ENCODE measurements at places on chromosomes 7 and 10.

DNA sequence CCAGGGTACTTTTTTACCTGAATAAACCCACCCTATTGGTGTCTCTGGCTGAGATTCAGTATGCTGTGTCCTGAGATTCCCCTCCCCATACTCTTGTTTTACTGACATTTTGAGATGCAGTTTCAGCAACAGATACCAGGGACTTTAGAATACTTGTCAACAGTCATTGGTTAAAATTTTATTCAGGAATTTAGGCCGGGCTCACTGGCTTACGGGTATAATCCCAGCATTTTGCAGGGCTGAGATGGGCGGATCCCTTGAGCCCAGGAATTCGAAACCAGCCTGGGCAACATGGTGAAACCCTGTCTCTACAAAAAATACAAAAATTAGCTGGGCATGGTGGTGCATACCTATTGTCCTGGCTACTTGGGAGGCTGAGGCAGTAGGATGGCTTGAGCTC lies 90.0 kb upstream of the GATAD1 start:
- no peak for DNase-seq

DNA sequence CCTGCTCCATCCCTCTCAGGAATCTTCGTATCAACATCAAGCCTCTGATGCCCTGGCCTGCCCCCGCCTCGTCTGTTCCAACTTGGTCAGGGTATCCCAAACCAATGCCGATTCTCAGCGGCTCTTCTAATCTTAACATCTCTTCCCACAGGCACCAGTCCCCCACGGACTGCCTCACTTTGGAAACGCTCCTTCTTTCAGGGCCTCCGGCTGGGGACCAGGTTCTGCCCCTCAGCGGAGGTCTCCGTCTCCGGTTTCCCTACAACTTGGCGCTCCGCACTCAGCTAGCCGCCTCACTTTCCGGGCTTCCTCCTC lies 488 bp downstream of the ABCF2 start:
- DNase-seq: no peak

DNA sequence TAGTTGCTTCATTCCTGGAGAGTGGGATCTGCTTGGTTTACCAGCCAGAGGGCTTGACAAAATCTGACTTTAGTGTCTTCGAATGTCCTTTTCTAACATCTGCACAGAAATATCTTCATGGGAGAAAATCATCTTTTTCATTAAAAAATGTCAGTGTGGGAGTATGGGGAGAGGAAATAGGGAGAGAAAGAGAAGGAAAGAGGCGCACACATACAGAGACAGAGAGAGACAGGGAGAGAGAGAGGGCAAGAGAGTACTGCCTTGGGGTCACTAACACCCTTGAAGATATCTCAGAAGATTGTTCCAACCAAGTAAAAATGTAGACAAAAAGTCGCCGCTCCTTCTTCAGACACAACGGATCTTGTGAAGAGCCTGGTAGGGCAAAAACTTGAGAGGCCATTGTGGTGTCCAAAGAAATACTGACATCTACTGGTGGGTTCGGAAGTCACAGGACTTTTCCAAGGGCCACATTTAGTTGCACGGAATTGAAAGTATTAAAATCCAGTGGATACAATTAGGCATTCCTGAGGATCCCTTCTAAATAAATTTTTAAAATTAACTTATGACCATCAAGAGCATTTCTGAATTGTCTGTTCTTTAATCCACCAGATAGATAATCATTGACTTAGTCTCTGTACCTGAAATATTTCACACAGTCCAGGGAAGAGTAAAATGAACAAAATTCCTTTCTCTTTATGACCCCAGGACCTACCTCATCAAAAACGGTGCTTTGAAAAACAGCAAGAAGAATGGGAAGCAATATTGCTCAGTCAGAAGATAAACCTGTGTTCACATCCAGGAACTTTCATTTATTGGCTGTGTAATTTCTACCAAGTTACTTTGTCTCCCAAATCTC lies 29.7 kb downstream of the VIM start:
- peak; percentile 68 for DNase-seq

- no peak for DNase-seq
Measured at GRCh38 chr7:66307591-66308215, 102.6 kb downstream of the TPST1 start.

- DNase-seq: no peak
Measured at GRCh38 chr10:49243610-49244283, 55.2 kb upstream of the C10orf71 start.

- no peak for DNase-seq
Measured at GRCh38 chr10:389261-389790, 254.1 kb downstream of the ZMYND11 start.

DNA sequence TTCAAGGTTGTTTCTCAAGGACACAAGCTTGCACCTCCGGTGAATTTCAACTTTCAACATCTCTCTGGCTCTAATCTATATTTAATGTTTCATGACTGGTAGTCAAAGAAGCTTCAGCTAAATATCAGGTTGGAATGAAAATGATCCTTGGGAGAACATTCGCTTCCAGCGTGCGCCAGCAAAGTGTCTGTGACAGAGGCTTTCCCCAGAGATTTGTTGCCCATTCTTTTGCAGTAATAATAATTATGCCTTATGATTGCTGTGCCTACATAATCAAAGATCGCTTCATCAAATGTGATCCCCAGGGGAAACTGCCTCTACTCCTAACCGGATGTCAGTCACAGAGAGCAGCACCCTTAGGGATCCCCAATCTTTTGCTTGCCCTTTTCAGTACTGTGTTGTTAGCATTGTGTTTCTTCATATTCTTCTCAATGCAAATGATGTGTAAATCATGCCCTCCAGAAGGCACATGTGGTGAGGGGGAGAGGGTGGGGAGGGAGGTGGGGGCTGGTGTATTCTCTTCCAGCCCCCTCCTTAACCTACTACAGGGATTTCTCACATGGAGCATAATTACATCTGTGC lies 30.5 kb downstream of the FZD1 start:
- DNase-seq: no peak

DNA sequence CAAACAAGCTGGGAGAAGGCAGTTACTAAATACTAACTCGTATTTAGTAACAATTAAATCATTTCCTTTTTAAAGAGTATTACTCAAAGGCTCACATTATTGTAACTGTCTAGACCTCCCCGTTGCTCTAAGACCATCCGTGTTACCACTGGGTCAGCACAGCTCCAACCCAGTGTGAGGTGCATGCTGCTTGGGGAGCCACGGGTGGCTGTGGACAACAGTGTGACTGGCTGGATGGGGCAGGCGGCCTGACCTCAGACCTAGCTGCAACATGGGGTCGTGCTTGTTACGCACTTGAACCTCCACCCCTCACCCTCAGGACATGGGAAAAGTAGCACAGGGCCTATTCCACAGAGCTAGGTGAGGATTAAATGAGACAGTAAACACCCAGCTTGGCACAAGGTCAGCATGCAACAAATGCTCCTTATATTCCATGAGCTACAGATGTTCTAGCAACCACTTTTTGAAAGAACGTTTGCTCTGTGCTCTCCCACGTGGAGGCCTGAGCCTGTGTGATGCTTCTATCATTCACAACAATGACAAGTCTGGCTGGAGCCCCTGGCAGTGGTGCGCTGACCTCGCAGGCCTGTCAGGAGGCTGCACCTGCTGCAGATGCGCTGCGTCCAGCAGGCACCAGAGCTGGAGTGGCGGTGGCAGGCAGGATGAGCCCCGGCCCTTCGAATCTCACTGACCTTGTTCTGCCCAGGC lies 135.7 kb downstream of the PKD1L1 start:
- DNase-seq: no peak

DNA sequence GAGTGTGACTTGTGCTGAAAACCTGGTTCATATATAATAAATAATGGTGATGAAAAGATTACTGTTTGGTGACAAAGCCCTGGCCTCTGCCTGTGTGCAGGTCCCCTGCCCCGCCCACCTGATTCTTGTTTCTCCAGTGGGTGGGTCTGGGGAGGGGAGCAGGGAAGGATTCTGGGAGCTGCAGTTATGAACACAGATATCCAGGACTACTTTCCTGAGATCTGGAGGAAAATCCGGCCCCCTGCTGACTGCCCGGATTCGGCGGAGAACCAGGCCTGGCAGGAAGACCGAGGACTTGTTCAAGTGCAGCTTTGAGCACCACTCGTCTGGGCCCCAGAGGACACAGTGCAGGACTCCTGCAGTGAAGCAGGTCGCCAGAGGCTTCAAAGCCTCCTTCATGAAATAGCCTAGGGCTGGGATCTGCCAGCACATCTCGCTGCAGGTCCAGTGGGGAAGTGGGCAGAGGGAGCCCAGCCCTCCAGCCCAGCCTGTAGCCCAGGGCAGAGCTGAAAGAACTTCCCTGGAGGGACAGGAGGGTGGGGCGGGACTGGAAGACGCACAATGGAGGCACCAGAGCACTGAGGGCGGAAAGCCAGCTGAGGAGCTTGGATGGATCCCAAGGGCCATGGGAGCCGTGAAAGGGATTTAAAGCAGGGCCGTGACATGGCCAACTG lies 7.0 kb downstream of the ATP6V0E2 start:
- DNase-seq: peak; percentile 24

DNA sequence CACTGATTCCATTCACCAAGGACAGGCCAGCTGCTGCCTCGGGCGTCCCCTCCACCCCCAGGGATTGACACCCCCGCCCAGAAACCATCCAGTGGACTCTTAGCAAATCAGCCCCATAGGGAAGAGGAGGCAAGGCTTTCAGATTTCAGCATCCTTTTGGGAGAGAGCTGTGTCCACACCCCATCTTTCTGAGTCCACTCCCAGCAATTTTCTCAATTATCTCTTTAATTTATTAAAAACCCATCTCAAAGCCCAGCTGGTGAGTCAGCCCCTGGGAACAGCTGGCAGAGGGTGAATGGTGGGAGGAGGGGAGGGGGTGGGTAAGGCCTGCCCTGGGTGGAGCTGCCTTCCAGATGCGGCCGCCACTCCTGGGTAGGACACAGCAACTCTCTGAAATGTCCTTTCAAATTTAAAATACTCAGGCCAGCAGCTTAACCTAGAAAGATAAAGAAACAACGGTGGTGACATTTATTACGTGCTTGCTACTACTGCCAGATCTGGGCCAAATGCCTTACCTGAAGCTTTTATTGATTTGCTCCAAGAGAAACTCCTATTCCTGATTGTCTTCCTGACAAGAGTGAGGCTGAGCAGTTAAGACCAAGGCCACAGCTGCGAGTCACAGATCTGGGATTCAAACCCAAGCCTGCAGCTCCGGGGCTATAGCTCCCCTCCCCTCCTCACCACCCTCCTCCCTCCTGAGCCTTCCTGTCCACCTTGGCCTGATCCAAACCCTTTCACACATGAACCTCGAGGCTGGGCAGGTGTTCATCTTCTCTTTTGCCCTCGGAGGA lies 120.4 kb downstream of the RGS10 start:
- DNase-seq: no peak

- no peak for DNase-seq
Measured at GRCh38 chr7:128344431-128344774, 695 bp upstream of the RBM28 start.

Data from ELF-1 (cell line).